ENCODE measurements at places on chromosomes 11 and 22.

DNA sequence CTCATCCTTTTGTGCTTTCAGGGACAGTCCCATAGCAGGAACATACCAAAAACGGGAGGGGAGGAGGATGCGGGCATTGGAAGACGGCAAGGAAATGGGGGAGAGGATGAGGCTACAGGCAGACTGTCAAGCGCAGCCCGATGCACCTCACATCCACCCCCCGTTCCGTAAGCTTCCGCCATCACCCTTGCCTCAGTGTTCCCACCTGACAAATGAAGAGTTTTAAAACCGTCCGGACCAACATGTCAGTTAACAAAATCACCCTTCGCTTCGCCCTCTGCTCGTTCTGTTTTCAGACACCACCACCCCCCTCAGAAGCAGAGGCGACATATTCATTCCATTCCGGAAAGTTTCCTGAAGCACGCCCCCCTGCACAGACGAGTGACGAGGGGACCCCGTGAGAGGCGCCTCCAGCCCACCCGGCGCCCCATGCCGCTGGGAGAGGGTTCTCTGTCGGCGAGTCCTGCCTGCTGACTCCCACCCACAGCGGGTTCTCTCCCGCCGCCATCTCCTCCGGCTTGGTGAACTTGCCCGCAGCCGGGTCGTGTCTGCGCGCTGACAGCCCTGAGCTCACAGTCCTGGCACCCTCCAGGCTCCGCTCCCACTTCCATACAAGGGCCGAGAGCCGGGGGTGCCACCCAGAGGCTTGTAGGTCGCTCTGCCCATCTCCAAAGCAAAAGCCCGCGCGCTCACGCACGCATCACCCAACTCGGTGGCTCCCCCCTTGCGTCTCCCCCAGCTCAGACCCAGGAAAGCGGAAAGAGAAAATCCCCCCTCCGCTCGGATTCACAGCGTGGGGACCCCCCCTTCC lies 1.5 kb downstream of the IGSF9B start:
- peaks cover 14% of the 10 kb centered on the region for H3K27me3 ChIP-seq
- peak; percentile 40 for DNase-seq
- peaks cover 33% of the 10 kb centered on the region for H3K4me1 ChIP-seq

- no peaks in the 10 kb centered on the region for H3K27me3 ChIP-seq
- H3K27ac ChIP-seq, result no peak overlapping the region
- no peaks in the 10 kb centered on the region for H3K4me1 ChIP-seq
- DNase-seq, result no peak
- H3K4me3 ChIP-seq, result no peak overlapping the region
- H3K36me3 ChIP-seq, result no peaks in the 10 kb centered on the region
Measured at GRCh38 chr11:119712459-119713358, 16.3 kb downstream of the NECTIN1 start.

GRCh38 chr22:42785706-42786499 lies 65.2 kb upstream of the A4GALT start:
- H3K4me1 ChIP-seq, result no peaks in the 10 kb centered on the region
- no peak overlapping the region for H3K4me3 ChIP-seq
- H3K36me3 ChIP-seq, result no peaks in the 10 kb centered on the region
- no peak for DNase-seq
- no peak overlapping the region for H3K27ac ChIP-seq
- no peaks in the 10 kb centered on the region for H3K27me3 ChIP-seq

DNA sequence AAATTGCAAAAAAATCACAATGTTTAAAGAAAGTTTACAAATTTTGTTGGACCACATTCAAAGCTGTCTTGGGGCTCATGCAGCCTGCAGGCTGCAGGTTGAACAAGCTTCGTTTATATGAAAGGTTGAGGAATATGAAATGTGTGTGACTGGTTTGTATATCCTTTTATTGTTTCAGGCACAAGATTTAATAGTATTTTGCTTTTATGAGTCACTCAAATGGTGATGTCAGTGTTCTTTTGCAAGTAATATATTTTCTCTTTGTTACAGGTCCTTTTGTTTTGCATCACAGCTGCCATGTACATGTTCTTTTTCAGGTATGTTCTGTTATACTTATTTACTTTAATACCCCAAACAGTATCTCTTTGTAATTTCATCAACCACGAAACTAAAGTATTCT lies 198.6 kb downstream of the TMEM135 start:
- H3K27ac ChIP-seq, result no peak overlapping the region
- no peaks in the 10 kb centered on the region for H3K4me1 ChIP-seq
- no peak for DNase-seq
- H3K36me3 ChIP-seq, result no peaks in the 10 kb centered on the region

- no peaks in the 10 kb centered on the region for H3K4me1 ChIP-seq
- no peaks in the 10 kb centered on the region for H3K36me3 ChIP-seq
- H3K27me3 ChIP-seq, result no peaks in the 10 kb centered on the region
- no peak overlapping the region for H3K27ac ChIP-seq
Measured at GRCh38 chr22:46193898-46194310, 43.6 kb downstream of the PPARA start.

- H3K4me1 ChIP-seq, result peaks cover 16% of the 10 kb centered on the region
- H3K36me3 ChIP-seq, result no peaks in the 10 kb centered on the region
- no peak overlapping the region for H3K27ac ChIP-seq
- no peak for DNase-seq
- H3K4me3 ChIP-seq, result no peak overlapping the region
- no peaks in the 10 kb centered on the region for H3K27me3 ChIP-seq
Measured at GRCh38 chr11:35390737-35391682, 28.3 kb downstream of the SLC1A2 start.

GRCh38 chr22:40805699-40806203 lies 13.4 kb downstream of the SLC25A17 start:
- H3K36me3 ChIP-seq, result no peaks in the 10 kb centered on the region
- H3K4me1 ChIP-seq, result no peaks in the 10 kb centered on the region
- no peak for DNase-seq
- H3K27ac ChIP-seq, result no peak overlapping the region
- no peaks in the 10 kb centered on the region for H3K27me3 ChIP-seq

DNA sequence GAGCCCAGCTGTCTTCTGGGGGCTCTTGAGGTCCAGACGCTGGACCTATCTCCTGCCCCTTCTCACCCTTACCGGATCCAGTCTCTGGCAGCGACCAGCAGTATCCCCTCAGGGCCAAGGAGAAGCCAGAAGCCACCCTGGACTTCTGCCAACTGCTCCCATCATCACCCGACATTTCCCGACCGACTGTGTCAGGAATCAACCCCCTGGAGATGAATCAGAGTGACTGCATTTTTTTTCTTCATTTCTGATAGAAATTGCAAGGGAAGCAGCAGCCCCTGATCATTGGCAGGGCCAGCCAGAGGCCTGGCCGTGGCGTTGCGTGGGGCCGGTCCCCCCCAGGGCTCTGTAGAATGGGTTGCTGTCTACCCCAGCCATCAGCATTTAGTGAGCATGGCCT lies 5.2 kb upstream of the LIF start:
- no peak for DNase-seq
- H3K27ac ChIP-seq, result no peak overlapping the region
- H3K27me3 ChIP-seq, result no peaks in the 10 kb centered on the region
- no peaks in the 10 kb centered on the region for H3K36me3 ChIP-seq
